GM12891 (cell line): ENCODE measurements at places on chromosomes 12 and 14.

GRCh38 chr12:120453977-120454376, 7.7 kb downstream of the GATC start:
- no peak for DNase-seq

DNA sequence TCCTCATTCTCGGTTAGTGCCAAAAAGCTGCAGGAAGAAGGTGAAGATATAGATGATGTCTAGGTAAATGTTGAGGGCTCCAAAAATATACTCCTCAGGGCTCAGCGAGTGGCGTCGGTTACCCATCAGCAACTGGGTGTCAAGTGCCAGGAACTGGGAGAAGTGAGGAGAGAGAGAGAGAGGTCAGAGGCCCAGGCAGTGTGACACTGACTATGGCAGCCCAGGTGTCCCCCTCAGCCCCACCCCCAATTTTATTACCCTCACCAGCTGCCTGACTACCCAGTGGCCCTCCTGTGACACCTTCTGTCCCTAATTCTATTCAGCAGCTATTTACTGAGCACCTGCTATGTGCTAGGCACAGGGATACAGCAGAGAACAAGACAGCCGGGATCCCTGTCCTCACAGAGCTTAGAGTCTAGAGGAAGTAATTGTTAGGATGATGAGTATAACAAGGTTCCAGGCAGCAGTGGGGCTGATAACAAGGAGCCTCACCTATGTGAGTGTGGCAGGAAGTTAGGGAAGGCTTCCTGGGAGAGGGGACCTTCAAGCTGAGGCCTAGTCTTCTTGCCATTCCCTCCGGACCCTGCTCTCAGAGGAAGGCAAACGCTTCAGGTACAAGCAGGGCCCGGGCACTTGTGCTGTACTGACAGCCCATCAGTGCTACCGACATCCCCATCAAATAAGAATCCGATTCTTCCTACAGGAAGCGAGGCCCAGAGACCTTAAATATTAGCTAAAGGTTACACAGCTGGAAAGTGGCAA, 27.8 kb upstream of the BCDIN3D start:
- DNase-seq = no peak

DNA sequence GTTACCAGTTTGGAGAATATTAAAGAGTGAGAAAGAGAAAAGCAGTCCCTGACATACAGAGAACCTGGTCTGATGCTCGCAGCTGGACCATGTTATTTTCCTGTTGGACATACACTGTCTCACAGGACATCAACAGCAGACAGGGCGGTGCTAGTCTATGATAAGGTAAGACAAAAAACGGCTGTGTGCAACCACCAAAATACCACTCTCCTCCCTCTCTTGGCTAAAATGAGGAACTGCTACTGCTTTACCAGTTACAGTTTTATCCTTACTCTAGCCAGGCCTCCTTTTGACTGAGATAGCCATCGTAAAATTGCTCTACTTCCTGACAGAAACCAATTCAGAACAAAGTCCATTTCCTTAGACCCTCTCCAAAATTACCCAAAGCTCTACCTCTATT, 47.0 kb upstream of the ERGIC2 start:
- DNase-seq = peak; percentile 24

DNA sequence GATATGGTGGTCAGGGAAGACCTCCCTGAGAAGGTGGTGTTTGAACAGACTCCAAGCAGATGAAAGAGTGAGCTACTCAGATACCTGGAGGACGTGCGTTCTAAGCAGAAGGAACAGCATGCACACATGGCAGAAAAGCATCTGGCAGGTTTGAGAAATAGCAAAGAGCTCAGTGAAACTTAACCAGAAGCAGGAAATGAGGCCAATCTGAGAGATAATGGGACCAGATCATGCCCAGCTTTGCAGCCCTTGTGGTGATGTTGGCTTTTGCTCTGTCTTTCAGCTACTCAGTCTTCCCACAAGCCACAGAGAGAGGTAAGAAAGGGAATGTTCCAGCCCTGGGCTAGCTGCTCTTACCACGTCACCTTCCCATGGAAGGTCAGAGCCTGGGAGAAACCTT, 176.3 kb upstream of the GSC start:
- no peak for DNase-seq

- peak; percentile 83 for DNase-seq
Observed at GRCh38 chr14:77133720-77134338, 7.8 kb downstream of the ZDHHC22 start.

- DNase-seq = no peak
Observed at GRCh38 chr14:23518709-23519108, 32.9 kb downstream of the ZFHX2 start.

GRCh38 chr14:32408018-32408417, 78.9 kb downstream of the AKAP6 start:
- DNase-seq = no peak
